ENCODE measurements at places on chromosomes 12 and 14.

DNA sequence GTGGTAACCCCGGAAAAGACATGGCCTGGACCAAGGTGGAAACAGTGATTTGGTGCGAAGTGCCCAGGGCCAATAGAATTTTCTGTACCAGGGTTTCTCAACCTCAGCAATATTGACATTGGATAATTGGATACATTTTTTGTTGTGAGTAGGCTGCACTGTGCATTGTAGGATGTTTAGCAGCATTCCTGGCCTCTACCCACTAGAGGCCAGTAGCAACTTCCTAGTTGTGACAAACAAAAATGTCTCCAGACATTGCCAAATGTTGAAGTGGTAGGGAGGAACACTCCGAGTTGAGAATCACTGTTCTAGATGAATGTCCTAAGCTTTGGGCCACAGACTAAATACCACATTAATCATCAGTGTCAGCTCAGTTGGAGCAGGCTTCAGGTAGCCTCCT lies 6.2 kb upstream of the CGRRF1 start:
- no peak for DNase-seq

DNA sequence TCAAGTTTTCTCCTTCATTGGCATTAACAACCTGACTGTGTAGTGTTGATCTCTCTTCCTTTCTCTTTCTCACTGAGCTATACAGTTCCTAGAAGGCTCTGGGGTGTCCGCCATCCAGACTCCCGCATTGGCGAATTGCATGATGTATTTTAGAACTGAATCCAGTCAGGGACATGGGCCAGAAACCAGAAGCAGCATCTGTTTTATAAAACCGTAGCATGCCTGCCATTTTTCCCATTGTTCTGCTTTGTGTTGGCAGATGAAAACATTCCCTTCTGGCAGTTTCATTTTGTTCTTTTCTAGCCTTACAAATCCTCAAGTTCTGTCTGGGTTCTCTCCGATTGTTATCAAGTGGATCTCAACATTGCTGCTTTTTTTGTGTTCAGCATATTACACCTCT lies 268.3 kb upstream of the SEL1L start:
- DNase-seq = no peak

GRCh38 chr14:103563844-103564505 lies 1.2 kb downstream of the COA8 start:
- no peak for DNase-seq

DNA sequence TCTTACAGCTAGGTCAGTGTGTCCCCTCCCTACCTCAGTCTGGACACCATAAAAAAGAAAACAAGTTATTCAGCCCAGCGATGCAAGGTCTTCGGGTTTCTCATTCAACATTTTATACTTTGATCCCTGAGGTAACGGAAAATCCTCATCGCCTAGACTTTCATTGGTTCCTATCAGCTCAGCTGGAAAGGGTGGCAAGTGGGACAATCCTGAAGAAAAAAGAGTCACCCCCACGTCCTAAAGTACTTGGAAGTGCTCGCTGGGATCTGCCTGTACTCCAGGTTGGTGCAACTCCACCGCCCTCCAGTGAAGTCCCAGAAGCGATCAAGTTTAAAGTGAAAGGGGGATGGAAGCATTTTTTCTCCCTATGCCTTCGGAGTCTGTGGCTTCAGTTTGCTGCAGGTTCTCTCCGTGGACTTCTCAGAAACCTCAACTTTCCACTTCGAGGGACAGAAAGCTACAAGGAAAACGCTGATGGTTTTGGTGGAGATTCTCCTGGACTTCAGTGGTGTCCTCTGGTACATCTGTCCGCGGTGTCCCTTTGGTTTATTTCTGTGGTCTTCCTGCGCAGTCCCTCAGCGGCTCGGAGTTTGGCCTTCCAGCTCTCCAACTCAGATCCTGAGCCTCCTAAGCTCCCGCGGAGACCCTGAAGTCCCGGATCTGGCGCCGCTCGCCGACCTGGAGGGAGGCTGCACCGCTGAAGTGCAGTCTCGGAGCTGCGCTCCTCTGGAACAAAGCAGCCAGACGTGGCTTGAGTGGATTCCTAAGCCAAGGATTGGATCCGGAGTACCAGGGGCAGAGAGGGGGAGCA lies 1.8 kb upstream of the LRFN5 start:
- no peak for DNase-seq

DNA sequence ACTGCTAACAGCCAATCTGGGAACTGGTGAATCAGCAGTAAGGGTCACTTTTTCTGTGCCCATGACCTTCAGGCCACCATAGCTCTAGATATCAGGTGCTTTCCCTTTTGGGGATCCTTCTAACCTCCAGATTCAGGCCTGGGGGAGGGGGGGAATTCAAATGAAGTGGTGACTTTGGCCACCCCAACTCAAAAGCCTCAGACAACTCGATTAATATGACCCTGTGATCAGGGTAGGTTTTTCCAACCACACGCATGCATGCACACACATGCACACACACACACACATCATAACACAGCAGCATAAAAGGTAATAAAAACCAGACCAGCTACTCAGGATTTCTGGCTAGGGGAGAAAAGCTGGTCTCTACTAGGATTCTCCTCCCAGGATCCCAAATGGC lies 5.3 kb downstream of the TBX3 start:
- DNase-seq = no peak
